Activated naive CD4-positive, alpha-beta T cell treated with anti-CD3 and anti-CD28 coated beads, Interleukin-2, amount 50 U/mL, for 72 hours (primary cell): ENCODE measurements at places on chromosomes 11 and 22.

DNA sequence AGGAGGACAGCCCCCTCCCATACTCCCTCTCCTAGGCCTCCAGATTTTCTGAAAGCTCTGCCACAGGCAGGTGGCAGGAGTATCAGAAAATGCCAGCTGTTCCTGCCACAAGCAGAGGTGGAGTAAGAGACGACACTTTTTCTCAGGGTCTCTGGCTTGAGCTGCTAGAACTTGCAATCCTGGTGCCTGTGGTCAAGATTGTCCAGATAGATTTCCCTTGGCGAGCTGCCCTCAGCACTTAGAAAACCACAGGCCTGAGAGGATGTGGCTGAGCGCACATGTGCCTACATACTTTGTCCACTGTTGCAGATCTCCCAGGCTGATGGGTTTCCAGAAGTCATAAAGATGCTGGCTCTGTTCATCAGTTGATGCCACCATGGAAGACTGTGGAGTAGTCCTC is 65.7 kb upstream of the NAV2 start:
- DNase-seq, result no peak

GRCh38 chr11:92692826-92693546 is 276.5 kb upstream of the MTNR1B start:
- no peak for DNase-seq

DNA sequence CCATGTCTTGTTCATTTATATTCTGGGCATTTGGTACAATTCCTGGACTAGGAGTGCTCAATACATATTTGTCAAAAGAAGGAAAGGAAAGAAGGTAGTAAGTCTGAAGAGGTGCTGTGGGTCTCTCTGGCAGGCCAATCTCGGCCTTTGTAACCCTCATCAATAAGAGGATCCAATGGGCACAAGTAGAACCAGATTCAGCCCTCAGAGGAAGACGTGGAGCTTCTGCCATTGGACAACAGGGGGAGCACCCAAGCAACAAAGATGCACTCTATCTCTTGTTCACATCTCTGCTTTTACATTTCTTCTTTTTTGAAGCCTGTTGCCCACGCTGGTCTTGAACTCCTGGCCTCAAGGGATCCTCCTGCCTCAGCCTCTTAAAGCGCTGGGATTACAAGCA is 2.2 kb upstream of the VPS11 start:
- DNase-seq, result peak; percentile 37

GRCh38 chr11:126317756-126318573 is 14.1 kb downstream of the DCPS start:
- no peak for DNase-seq

GRCh38 chr22:43031617-43032016 is 16.7 kb upstream of the PACSIN2 start:
- DNase-seq, result no peak

GRCh38 chr22:50086526-50086925 is 1.3 kb upstream of the MLC1 start:
- no peak for DNase-seq

DNA sequence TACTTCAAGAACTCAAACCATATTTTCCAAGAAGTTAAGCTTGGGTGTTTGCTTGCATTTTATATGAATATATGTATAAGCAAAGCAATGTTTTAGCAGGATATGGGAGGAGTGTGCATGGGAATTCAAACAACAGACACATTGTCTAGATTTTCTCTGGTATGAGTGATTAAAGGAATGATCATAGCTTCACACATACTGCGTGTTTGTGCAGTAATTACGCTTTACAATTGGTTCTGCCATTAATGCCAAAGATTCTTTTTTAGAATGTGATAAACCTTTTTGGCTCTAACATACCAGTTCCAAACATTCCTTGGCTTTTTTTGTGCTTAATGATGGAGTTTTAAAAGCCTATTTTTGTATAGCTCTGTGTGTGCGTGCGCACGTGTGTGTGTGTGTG is 54.0 kb downstream of the CCDC34 start:
- no peak for DNase-seq

GRCh38 chr11:131334601-131335000 is 35.8 kb upstream of the NTM start:
- no peak for DNase-seq

- DNase-seq, result no peak
These were observed 2.2 kb downstream of the APOA1 start for GRCh38 chr11:116835042-116835772.

- DNase-seq, result no peak
These were observed 111.8 kb downstream of the OSBP2 start for GRCh38 chr22:30806391-30806861.

DNA sequence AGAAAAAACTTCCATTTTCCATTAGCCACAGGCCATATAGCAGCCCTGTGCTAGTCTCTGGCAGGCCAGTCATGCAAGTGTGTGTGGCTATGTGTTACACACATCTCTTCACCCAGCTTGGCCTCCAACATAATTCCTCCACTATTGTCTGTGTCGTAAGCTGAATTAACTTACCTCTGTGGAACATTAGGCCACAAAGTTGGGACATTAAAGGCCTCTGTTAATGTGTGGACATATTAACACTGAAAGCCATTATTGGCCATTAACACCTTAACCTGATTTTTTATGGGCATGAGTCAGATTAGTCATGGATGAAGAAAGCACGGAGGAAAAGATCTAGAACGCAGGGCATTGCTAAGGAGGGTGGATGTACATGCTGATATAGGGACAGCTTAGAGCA is 100.1 kb downstream of the DBX1 start:
- DNase-seq, result no peak

DNA sequence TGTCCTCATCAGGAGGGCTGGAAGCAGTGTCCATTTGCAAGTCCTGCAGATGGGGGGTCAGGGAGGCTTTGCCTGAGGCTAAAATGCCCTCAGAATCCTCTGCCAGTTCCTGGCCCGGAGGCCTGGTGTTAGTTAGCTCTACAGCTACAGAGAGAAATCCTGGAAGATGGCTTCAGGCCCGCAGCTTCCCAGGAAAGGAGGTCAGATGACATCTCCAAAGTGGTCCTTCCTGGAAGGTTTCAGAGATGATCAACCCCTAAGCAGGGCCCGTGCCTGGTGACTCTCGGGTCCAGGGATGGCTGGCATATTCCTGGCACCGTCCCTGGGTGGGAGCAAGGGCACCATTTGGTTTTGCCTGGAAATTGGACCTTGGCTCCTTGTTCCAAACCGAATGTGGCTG is 959.1 kb downstream of the BRD1 start:
- DNase-seq, result no peak

DNA sequence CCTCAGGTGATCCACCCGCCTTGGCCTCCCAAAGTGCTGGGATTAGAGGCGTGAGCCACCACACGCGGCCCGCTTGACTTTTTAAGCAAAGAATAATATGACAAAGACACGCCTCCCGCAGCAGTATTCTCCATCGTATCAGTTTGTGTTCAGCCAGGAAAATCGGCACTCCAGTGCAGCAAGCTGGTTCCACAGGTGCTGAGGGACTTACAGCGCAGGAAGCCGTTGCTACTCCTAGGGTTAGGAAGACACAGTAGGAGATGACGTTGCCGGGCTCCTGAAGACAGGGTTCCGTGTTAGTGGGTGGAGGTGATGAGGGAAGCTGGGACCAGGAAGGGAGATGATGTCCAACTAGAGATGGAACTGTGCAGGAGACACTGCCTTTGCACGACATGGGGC is 65.8 kb upstream of the CECR2 start:
- no peak for DNase-seq

- DNase-seq, result peak; percentile 21
These were observed 31.9 kb upstream of the FTH1 start for GRCh38 chr11:61999141-61999975.

GRCh38 chr22:45804986-45805325 is 133.3 kb downstream of the ATXN10 start:
- no peak for DNase-seq

GRCh38 chr22:49583886-49584505 is 243.7 kb downstream of the BRD1 start:
- no peak for DNase-seq

DNA sequence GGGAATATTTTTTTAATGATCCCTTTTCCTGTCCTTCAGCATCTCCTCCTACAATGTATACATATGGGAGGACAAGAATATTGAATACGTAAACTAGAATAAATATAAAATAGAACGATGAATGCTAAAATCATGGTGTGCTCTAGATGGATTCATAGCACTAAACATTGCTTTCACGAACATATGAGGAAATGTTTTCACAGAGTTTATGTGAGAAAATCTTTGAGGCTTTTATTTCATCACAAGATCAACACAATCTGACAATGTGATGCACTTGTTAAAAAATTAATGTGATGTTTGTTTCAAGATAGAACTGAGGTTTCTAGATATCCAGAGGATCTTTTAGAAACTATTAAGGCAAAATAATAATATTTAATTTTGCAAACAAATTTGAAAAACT is 3.0 kb downstream of the CARD16 start:
- no peak for DNase-seq

DNA sequence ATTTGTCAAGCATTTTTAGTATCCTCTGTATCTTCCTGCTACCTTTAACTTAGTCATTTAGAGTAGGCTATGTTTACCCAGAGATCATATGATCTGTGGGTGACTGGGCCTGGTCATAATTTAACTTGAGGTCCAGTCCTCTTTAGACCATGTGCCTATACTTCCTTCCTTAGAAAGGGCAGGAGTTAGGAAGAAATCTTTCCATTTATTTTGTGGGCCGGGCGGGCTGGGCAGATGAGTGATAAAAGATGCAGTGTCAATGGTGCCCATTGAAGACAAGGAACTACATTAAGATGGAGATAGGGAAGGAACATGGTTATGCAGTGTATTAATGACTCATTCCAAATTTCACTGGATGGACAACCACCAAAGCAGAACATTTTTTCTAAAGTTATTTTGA is 30.9 kb upstream of the PDE3B start:
- DNase-seq, result no peak

DNA sequence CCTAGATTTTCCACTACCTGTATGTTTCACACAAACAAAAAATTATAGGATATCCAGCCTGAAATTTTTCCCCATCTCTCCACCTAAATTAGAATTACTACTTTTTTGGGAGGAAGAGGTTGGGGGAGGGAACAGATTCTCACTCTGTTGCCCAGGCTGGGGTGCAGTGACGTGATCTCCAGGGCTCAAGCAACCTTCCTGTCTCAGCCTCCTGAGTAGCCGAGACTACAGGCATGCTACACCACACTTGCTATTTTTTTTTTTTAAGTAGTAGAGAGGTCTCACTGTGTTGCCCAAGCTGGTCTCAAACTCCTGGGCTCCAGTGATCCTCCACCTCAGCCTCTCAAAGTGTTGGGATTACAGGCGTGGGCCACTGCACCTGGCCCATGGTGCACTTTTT is 9.5 kb downstream of the JAML start:
- DNase-seq, result no peak
